Liver (tissue), 10 donors: ENCODE measurements at places on chromosomes 6 and 20. TPM values are rescaled to one million over a fixed set of nuclear protein-coding genes. Genes with fewer than 3 reads are reported as not detected.

DUSP15 gene
- not detected for polyA plus RNA-seq

BHLHE23 gene
- not detected for polyA plus RNA-seq

CCM2L gene
- polyA plus RNA-seq = 0.31 TPM

RAET1E gene
- polyA plus RNA-seq = not detected

CD24 gene
- 15.0 TPM for polyA plus RNA-seq

CDSN gene
- not detected for polyA plus RNA-seq

TINAG gene
- not detected for polyA plus RNA-seq

HDGFL1 gene
- not detected for polyA plus RNA-seq

ELOVL2 gene
- 7.1 TPM for polyA plus RNA-seq

TRIM15 gene
- polyA plus RNA-seq = 2.8 TPM

MAVS gene
- polyA plus RNA-seq = 6.5 TPM

RAET1G gene
- not detected for polyA plus RNA-seq

GRM4 gene
- polyA plus RNA-seq = not detected
